HAP-1 (cell line): ENCODE measurements at places on chromosomes 4 and X.

GRCh38 chr4:10019521-10020051, 1.7 kb downstream of the SLC2A9 start:
- DNase-seq = no peak

DNA sequence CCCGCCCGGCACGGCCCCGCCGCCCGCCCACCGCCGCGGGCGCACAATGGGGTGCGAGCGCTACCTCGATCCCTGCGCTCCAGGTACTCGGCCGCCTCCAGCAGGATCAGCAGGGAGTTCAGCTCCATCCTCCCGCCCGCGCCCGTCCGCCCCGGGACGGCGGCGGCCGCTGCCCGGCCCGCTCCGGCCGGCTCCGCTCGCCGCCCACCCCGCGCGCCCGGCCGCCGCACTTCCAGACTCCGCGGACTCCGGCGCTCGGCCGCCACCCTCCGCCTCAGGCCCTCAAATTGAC, at the start of gene MXD4:
TSS of gene MXD4 (minus strand) at position 257 of the 292 bp plus-strand sequence. CDS start at position 128, 129 bp downstream.
- DNase-seq = no peak

GRCh38 chr4:28287831-28288233, 1427.2 kb downstream of the STIM2 start:
- DNase-seq = peak; percentile 8

DNA sequence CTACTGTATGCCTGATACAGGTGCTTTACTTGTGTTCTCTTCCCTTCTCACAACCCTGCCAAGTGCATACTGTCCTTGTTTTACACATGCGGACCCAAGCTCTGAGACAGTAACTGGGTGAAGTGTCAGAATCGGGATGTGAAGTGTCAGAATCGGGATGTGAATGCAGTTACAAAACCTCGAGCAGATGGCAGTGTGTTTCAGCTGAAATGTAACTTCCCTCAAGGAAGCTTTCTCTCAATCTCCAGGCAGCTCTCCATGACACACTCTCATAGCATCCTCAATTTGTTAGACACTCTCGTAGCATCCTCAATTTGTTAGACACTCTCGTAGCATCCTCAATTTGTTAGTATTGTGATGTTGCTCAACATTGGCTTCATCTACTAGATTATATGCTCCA, 1.1 kb upstream of the HPSE start:
- DNase-seq = no peak

DNA sequence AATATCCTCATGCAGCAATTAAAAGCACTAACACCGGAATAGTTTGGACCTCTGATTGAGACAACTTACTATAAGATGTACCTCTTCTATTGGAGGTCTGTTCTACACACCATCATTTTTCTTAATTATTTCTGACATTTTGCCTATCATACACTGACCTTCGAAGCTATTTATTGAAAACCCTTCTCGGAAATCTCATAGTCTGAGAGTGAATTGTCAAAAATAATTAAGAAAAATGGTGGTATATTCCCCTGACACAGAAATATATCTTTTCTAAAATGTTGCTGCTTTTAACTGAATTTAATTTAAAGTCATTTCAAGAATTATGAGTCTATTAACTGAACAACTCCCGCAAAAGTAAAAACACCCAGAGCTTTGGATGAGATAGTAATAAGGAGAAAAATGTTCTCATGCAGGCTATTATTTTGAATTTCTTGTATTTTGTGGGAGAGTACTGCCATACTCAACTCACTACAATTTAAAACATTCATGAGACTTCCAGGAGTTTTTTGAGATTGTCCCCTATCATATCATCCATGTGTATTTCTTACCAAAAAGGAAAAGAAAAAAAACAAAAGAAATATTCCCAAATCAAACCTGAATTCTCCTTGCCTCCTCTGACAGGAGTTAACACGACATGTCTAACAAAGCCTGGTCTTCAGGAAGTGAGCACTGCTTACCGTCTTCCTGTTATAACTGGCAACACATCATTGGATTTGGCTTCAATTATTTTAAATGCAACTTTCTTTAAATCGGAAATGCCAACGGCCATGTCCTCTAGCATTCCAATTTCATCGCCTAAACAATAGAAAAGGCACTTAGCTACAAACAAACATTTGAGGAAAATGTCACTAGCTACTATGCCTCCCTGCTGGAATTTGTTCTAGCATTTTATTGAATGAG, 485.3 kb downstream of the IL15 start:
- DNase-seq = no peak

- DNase-seq = no peak
Observed at GRCh38 chr4:78975865-78976264, 36.6 kb upstream of the PAQR3 start.

GRCh38 chr4:186074189-186074588, 5.2 kb downstream of the TLR3 start:
- DNase-seq = no peak

DNA sequence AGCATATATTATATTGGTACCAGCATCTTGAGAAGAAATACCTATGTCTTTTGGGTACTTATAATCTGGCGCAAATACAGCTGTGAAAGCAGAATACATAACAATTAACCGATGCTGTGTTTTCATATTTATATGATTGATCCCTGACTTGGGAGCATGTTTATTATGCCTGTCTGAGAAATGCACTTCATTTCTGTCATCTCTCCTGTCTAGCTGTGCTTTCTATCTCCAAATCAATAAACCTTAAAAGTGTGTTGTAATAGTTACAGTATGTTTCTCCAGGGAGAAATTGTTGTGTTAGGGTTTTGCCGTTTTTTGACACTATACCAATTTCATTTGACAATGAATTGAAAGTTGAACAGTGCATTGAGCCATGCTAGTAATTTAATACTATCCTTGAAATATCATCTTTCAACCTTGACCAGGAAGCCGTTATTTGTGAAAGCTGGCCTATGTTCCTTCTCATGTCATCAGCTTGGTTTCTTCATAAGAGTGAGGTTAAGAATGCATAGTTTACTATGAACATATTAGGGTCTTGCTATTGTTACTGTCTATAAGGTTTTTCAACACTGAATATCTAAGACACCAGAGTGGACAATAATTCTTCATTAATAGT, 206.2 kb upstream of the PCDH18 start:
- DNase-seq = no peak

DNA sequence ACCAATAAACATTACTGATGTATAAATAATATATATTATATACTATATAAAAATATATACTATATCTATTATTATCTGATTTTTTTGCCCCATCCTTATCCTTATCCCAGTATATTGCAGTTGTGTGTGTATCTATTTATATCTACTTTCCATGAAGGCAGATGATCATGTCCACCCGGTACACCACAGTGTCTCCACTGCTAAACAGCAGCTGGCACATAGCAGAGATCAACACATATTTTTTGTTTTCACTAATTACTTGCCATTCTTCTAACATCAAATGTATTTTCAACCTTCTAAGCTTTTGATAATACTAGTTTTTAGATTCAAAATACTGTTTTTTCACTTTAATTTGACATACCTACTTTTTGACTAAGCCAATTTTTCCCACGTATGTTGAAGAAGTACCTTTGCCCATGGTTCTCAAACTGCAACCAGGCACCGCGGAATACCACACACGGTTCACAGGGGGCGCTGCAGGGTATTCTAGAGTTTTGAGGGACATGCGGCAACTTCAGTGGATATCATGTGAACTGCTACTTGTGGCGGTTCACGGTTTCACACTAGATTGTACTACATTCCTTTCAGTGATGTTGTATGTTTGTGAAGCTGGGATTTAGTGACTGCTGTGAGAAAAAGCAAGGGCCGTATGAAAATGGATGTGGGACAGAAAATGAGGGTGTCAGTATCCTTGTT, 182.5 kb upstream of the NPY2R start:
- DNase-seq = peak; percentile 57

DNA sequence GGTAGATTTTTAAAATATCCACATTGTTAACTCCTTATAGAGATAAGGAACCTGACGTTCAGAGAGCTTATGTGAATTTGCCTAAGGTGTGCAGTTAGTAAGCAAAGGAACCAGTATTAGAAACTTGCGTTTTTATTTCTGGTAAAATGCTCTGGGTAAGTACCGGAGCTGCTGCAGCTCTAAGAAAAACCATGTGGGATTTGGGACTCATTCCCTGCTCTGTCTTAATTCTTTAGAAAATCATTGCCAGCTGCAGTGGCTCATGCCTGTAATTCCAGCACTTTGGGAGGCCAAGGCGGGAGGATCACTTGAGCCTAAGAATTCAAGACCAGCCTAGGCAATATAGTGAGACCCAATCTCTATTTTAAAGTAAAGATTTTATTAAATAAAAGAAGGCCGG, 5.8 kb downstream of the CCKAR start:
- no peak for DNase-seq

GRCh38 chr4:153022241-153022715, 86.2 kb downstream of the FHDC1 start:
- DNase-seq = no peak

GRCh38 chrX:4876268-4876667, 1162.8 kb upstream of the PRKX start:
- DNase-seq = no peak

- no peak for DNase-seq
Observed at GRCh38 chr4:105102016-105102415, 44.7 kb upstream of the TET2 start.

GRCh38 chr4:107950746-107951540, 19.6 kb downstream of the CYP2U1 start:
- no peak for DNase-seq

DNA sequence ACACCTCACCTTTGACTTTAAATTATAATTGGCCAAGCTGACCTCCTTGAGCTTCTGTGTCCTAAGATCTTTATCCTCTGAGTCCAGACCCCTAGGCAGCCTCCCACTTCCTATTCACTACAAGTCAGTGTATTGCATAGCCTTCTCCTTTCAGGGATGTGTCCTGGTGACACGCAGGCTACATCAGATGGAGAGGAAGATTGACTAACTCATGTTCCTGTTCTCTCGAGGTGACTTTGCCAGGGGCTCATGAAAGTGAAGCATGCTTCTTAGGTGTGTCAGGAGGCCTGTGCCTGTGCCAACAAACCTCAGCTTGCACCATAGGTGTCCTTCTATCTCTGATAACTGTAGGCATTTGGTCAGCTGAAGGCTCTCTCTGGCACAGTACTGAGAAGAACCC, 195.7 kb upstream of the HS3ST1 start:
- DNase-seq = no peak
